Muscle of leg (tissue), 16 donors: ENCODE measurements at places on chromosomes 3 and 15. TPM values are rescaled to one million over a fixed set of nuclear protein-coding genes. Genes with fewer than 3 reads are reported as not detected.

DNA sequence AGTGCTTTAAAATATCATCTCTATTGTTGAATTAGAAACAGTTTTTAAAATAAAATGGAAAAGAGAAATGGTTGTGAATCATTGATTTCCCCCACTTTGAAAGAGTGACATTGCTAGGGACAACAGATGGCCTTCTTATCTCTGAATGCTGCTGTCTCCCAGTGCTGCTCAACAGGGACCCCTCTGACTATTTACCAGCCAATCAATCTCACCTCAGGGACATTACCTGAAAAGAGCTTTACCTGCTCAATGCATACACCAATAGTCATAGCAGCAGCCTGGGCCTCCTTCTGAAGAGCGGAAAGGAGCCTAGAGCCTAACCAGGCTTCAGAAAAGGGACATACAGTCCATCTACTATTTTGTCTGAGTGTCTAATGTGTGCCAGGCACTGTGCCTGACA, 162.8 kb downstream of the CGGBP1 start:
- DNase-seq = no peak

GRCh38 chr3:128307781-128308469, 154.6 kb downstream of the EEFSEC start:
- no peak for DNase-seq

GRCh38 chr3:53496984-53497383, 2.6 kb downstream of the CACNA1D start:
- DNase-seq = no peak

Gene SOX2
- polyA plus RNA-seq = 1.0 TPM
